ENCODE measurements at places on chromosomes 4 and X.

GRCh38 chrX:41236629-41237028 is 97.3 kb upstream of the DDX3X start:
- no peak for DNase-seq

- DNase-seq = no peak
Observed at GRCh38 chrX:5117816-5118215, 1110.9 kb downstream of the NLGN4X start.

DNA sequence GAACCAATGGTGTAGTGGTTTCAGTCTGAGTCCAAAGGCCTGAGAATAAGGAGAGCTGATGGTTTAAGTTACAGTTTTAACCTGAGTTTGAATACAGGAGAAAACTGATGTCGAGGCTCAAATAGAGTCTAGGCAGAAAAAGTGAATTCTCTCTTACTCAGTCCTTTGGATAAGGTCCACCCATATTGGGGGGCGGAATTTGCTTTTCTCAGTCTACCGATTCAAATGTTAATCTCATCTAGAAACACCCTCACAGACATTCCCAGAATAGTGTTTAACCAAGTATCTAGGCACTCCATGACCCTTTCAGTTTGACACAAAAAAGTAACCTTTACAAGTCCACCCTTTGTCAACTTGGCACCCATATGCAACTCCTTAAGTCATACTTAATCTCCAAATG is 216.0 kb downstream of the GRID2 start:
- no peak for DNase-seq

DNA sequence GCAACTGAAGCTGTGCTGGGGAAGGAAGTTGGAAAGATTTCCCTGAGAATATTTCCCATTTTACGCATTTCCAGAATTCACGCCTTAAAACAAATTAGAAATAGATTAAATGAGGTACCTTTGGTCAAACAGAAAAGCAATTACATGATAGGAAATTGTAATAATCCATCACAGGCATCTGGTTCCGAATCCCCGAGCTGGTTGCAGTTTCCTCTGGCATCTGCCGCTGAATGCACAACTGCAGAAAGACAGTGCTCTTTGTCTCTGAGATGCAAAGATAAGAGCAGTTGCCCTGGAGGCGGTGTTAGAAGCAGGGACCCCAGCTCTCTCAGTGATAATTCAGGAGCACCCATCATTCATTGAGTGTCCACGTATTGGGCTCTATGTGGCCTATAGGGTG is 224.4 kb downstream of the LDB2 start:
- no peak for DNase-seq

Data from CD4-positive, alpha-beta T cell treated with Interleukin-4 for 4 hours (primary cell).